Mesenchymal stem cell (in vitro differentiated cells and primary cell): ENCODE measurements at places on chromosomes 6 and 20.

DNA sequence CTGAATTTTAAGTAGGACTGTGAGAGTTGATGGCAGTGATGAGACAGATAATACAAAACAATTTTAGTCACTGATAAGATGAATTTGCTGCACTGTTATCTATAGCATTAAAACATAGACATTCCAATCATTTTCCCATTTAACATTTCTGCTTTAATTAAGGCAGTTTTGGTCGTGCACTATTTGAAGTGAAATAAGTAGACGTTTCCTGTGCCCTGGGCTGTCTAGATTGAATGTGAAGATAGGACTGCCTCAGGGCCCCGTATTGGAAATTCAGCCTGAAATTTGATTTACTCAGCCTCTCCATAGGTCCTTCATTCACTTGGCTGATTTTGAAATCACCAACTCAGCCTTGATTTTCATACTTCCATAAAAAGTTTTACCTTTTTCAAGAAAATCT is 48.3 kb downstream of the ARID1B start:
- H3K4me3 ChIP-seq: no peak overlapping the region
- no peak overlapping the region for H3K27ac ChIP-seq
- H3K36me3 ChIP-seq: peaks cover 7% of the 10 kb centered on the region

- DNase-seq: no peak
- no peaks in the 10 kb centered on the region for H3K4me1 ChIP-seq
- H3K4me3 ChIP-seq: no peak overlapping the region
- H3K36me3 ChIP-seq: no peaks in the 10 kb centered on the region
- no peak overlapping the region for H3K27ac ChIP-seq
- H3K27me3 ChIP-seq: peaks cover 22% of the 10 kb centered on the region
These were observed 11.1 kb upstream of the SLC16A10 start for GRCh38 chr6:111076024-111076695.

DNA sequence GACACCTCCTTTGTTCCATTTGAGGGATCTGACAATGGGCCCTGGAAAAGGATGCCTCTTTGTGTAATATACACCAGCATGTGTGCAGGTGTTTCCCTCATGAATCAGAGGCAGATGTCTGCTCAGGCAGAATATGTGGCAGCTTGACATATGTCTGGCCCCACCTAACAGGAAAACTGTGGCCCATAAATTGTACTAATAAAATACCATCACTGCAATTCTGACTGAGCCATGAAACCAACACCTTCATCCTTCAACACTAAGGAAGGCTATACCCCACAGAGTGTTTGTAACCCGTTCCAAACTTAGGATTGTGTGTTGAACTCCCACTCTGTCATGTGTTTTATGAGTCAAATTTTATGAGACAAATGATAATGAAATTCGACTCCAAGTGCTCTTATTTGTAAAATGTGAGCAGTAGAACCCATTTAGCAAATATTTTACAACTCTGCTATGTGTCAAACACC is 22.7 kb downstream of the LAMA4 start:
- no peak overlapping the region for H3K4me3 ChIP-seq
- H3K27ac ChIP-seq: no peak overlapping the region
- H3K4me1 ChIP-seq: no peaks in the 10 kb centered on the region
- no peaks in the 10 kb centered on the region for H3K27me3 ChIP-seq

GRCh38 chr20:21238818-21239536 is 64.2 kb upstream of the XRN2 start:
- no peaks in the 10 kb centered on the region for H3K27me3 ChIP-seq
- H3K27ac ChIP-seq: no peak overlapping the region
- H3K36me3 ChIP-seq: peaks cover 8% of the 10 kb centered on the region
- no peak overlapping the region for H3K4me3 ChIP-seq

DNA sequence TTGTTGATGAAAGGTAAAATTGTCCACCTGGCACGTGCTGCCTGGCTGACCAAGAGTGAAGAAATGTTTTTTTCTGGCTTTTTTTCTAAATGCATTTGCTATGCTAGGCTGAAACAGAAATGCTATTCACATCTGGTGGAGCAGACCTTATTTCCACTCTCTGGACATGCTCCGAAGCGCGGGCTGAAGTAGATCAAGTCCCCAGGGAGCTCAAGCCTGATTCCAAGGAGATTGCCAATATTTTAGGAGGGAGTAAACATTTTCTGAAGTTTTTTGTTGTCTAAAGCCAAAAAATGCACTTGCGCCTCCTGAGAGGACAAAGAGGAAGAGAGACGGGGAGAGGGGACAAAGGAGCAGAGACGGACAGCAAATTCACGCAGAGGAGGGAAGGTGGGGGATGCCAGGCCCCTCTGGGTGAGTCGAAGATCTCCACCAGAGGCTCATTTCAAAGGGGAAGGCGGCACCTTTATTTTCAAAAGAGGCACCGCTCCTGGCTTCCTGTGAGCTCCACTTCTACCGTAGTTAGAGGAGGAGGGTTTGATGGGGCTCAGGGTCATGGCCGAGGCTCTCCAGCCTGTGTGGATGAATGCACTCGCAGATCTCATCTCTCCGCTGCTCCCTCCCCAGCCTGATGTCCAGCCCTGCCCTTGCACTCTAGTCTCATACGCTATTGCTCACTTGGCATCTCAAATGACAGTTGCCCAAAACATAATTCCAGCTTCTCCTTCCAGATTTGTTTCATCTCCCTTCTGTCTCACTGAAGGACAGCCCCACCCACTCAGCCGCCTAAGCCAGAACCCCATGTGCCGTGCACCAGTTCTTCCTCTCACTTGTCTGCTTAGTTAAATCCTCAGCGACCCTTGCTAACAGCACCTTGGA is 23.1 kb upstream of the SMOC2 start:
- no peak for DNase-seq
- H3K4me1 ChIP-seq: no peaks in the 10 kb centered on the region
- peaks cover 48% of the 10 kb centered on the region for H3K27me3 ChIP-seq
- H3K36me3 ChIP-seq: no peaks in the 10 kb centered on the region

GRCh38 chr20:10550204-10551118 is 115.4 kb downstream of the SLX4IP start:
- H3K27ac ChIP-seq: no peak overlapping the region
- no peaks in the 10 kb centered on the region for H3K27me3 ChIP-seq
- H3K4me3 ChIP-seq: no peak overlapping the region
- no peak for DNase-seq
- no peaks in the 10 kb centered on the region for H3K36me3 ChIP-seq

GRCh38 chr6:136347847-136348246 is 58.2 kb upstream of the BCLAF1 start:
- H3K27ac ChIP-seq: no peak overlapping the region
- no peak for DNase-seq
- no peaks in the 10 kb centered on the region for H3K27me3 ChIP-seq
- no peaks in the 10 kb centered on the region for H3K36me3 ChIP-seq
- no peak overlapping the region for H3K4me3 ChIP-seq

GRCh38 chr6:101845621-101846020 is 452.1 kb downstream of the GRIK2 start:
- no peaks in the 10 kb centered on the region for H3K36me3 ChIP-seq
- H3K4me3 ChIP-seq: no peak overlapping the region
- H3K27ac ChIP-seq: no peak overlapping the region
- H3K4me1 ChIP-seq: no peaks in the 10 kb centered on the region

GRCh38 chr20:25549843-25550477 is 35.4 kb downstream of the NINL start:
- peak overlapping the region; percentile 38 for H3K27ac ChIP-seq
- H3K4me1 ChIP-seq: peaks cover 36% of the 10 kb centered on the region

- peaks cover 95% of the 10 kb centered on the region for H3K27me3 ChIP-seq
- no peak for DNase-seq
- peaks cover 12% of the 10 kb centered on the region for H3K4me1 ChIP-seq
- H3K36me3 ChIP-seq: no peaks in the 10 kb centered on the region
- H3K4me3 ChIP-seq: no peak overlapping the region
- H3K27ac ChIP-seq: no peak overlapping the region
These were observed 2.3 kb upstream of the DLGAP4 start for GRCh38 chr20:36303831-36304230.

DNA sequence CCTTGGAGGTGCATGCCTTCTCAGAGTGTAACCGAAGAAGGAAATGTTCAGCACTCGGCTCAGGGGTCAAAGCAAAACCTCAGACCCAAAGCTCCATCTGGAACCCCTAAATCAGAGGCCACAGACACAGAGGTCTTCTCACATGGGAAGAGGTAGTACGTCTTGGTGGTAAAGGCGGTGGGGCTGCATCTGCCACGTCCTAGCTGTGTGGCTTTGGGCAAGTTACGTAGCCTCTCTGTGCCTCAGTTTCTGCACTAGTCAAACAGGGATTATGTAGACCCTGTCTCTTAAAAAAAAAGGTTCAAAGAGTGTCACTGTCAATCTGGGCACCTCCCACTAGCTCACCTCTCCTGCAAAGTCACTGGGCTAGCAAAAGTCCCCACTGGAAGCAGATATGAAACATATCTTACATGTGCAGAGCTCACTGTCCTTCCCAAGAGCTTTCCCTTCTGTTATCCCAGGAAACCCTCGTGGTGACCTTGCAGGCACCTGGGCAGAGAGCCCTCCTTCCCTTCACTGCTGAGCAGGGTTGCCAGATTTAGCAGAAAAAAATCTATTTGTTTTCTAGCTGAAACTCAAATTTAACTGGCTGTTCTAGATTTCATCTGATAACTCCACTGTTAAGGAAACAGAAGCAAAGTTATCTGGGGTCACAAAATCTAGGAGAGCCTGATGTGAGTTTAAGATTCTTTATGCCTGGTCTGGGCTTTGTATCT is 18.0 kb upstream of the NAA20 start:
- no peak overlapping the region for H3K27ac ChIP-seq
- H3K4me3 ChIP-seq: no peak overlapping the region
- DNase-seq: no peak
- no peaks in the 10 kb centered on the region for H3K27me3 ChIP-seq

DNA sequence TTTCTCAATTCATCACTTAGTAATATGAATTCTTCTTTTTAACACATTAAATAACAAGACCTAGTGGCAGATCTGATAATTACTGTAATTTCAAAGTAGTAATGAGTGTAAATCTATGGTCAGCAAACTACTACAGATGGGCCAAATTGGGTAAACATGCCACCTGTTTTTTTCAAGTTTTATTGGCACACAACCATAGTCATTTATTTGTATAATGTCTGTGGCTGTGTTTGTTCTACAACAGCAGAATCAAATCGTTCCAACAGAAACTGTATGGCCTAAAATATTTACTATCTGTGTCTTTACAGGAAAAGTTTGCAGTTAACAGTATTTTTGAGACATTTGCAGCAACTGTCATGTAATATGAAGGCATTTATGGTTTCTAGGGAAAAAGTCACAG is 86.1 kb upstream of the EYA2 start:
- H3K4me1 ChIP-seq: no peaks in the 10 kb centered on the region
- H3K27me3 ChIP-seq: peaks cover 6% of the 10 kb centered on the region
- H3K4me3 ChIP-seq: no peak overlapping the region
- H3K36me3 ChIP-seq: no peaks in the 10 kb centered on the region
- no peak overlapping the region for H3K27ac ChIP-seq

DNA sequence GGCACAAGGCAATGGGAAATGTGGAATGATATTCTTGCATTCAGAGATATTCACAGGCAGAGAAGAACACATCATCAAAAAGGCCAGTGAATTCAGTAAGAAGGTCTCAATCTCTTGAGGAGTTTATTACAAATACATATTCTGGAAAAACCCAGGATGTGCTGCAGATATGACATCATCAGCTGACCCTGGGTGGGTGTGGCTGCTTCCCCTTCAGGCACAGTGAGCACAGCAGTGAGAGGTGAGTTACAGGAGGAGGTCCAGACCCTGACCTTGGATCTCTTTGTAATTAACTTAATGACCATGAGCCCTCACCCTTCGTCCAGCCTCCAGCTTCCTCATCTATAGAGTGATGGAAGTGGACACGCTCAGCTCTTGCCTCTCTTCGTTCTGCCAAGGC is 147.5 kb upstream of the SYNDIG1 start:
- H3K36me3 ChIP-seq: no peaks in the 10 kb centered on the region
- H3K27ac ChIP-seq: no peak overlapping the region
- no peak for DNase-seq
- no peaks in the 10 kb centered on the region for H3K4me1 ChIP-seq

DNA sequence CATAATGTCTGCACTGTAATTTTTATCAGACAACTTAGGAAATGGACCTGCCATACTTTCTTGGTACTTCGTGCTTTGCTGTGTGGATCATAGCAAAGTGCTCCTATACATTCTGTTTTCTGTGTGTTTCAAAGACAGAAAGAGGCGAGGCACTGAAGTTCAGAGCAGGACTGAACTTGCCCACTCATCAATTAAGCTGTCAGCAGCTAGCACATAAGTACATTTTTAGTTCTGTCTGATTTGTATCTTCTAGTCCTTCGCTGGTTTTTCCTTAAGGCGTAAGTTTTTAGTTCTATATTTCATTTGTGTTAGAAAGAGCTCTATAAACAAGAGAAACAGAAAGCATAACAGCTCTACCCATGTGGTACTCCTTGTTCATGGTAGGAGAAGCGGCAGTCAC is 42.1 kb downstream of the MAP3K4 start:
- no peak overlapping the region for H3K27ac ChIP-seq
- H3K27me3 ChIP-seq: no peaks in the 10 kb centered on the region
- DNase-seq: peak; percentile 39
- no peaks in the 10 kb centered on the region for H3K36me3 ChIP-seq
- H3K4me1 ChIP-seq: peaks cover 7% of the 10 kb centered on the region
- H3K4me3 ChIP-seq: no peak overlapping the region
